ENCODE measurements at places on chromosomes 13 and 19. TPM values are rescaled to one million over a fixed set of nuclear protein-coding genes. Genes with fewer than 3 reads are reported as not detected.
A peak's percentile ranks its signal among the peaks of the same experiment; 100 is the strongest.

- H3K27ac ChIP-seq = no peak overlapping the region
- no peaks in the 10 kb centered on the region for H3K36me3 ChIP-seq
- no peak for DNase-seq
- H3K27me3 ChIP-seq = no peaks in the 10 kb centered on the region
- H3K4me1 ChIP-seq = no peaks in the 10 kb centered on the region
Observed at GRCh38 chr19:12864721-12865715, 16.2 kb downstream of the DNASE2 start.

DNA sequence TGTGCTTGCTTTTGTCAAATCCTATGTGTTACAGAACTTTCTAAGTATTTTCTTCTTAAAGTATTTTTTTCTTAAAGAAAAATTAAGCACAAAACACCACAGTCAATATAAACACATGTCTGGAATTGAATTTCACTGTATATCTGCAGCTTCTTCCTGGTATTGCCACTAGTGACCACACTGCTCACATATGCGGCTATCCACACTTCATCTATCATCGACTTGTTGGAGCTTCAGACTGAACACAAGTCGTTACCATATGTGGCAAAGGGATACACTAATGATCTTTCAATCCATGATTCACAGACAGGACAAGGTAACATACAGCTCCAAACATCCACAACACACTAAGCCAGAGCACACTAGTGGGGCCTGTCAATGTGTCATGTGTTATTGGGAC, 498.4 kb upstream of the ARGLU1 start:
- no peaks in the 10 kb centered on the region for H3K36me3 ChIP-seq
- H3K27me3 ChIP-seq = no peaks in the 10 kb centered on the region
- DNase-seq = no peak
- H3K4me1 ChIP-seq = no peaks in the 10 kb centered on the region

GRCh38 chr13:114025714-114026431, 52.0 kb upstream of the C13orf46 start:
- H3K4me1 ChIP-seq = peaks cover 14% of the 10 kb centered on the region
- peak overlapping the region; percentile 57 for H3K27ac ChIP-seq
- H3K36me3 ChIP-seq = no peaks in the 10 kb centered on the region
- no peaks in the 10 kb centered on the region for H3K27me3 ChIP-seq
- H3K4me3 ChIP-seq = no peak overlapping the region

DNA sequence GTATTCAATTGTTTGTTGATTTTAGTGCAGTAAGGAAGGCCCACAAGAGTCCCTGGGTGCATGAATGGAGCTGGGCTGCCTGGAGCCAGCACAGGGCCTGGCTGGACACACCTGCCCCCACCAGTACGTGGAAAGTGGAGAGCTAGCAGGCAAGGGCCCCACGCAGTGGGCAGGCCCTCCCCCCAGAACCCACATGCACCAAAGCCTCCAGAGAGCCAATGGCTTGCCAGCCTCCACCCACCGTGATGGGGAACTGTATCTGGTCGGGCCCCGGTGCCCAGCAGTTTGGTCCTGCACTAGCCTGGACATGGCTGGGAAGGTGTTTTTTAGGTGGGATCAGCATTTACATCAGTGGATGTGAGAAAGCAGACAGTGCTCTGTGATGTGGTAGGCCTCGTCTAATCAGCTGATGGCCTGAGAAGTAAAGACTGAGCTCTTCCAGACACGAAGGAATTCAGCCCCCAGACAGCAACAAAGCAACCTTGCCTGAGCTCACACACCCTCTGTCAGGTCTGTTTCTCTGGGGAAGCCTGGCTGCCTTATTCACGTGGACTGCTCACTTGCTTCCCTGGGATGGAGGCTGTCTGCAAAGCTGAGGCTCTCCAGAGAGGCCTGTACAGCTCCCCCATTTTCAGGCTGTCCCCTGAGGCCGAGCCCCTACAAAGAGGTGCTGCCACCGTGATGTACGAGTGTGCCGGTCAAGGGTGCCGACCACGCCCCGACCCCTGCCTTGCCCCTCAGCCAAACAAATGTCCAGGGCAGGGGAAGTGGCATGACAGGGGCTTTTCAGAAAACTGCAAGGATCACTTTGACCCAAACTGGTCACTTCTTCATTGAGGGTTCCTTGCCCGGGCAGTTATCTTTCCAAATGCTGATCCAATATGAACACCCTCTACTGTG, 27.5 kb downstream of the RAB20 start:
- peaks cover 6% of the 10 kb centered on the region for H3K4me1 ChIP-seq
- no peak for DNase-seq
- H3K27ac ChIP-seq = no peak overlapping the region
- no peak overlapping the region for H3K4me3 ChIP-seq
- H3K36me3 ChIP-seq = peaks cover 4% of the 10 kb centered on the region

DNA sequence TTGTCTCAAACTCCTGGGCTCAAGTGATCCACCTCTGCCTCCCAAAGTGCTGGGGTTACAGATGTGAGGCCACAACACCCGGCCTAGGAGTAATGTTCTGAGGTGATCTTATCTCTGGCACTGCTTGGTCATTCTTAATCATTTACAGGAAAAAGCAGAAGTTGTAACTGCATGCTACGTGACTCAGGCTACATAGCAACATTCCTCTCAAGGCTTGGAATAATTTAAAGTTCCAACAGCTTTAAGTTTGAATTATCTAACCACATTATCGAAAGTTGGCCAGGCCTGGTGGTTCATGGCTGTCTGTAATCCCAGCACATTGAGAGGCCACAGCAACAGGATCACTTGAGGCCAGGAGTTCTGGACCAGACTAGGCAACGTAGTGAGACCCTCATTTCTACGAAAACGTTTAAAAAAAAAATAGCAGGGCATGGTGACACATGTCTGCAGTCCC, 3.9 kb upstream of the B9D2 start:
- no peaks in the 10 kb centered on the region for H3K36me3 ChIP-seq
- no peaks in the 10 kb centered on the region for H3K27me3 ChIP-seq
- DNase-seq = no peak
- H3K27ac ChIP-seq = peak overlapping the region; percentile 90

GRCh38 chr19:21483589-21484170, 21.7 kb upstream of the ZNF429 start:
- no peaks in the 10 kb centered on the region for H3K4me1 ChIP-seq
- H3K4me3 ChIP-seq = no peak overlapping the region

DNA sequence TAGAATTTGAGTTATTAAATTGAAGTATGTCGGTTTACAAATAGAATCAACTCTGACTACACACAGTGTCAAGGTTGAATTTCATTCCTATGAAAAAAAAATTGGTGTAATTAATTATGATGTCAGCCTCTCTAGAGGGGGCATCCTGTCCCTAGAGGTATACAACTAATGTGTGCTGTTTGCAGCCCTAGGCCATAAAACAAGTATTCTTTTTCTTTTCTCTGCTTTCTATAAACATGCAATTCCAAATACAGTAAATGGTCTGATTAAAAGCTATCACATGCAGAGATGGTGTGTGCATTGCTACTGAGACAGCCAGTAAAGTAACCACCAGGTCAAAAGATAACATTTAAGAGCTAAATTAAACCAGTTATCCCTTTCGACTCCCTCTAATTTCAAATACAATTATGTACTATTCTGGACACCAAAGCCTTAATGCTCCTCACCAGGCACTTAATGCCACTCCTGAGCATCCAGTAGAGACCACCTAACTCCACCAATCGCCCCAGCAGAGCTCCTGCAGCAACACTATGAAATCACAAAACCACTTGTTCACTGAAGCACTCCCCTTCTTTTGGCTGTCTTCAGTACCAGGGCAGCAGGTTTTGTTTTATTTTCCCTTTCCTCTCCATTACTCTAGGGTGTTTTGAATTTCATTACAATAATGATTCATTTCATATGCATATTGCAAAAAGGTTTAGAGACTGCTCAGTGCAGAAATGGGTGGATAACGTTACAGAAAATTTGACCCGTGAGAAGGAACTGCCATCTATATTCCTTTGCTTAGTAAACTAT, 426.9 kb downstream of the PCDH9 start:
- H3K27me3 ChIP-seq = no peaks in the 10 kb centered on the region
- no peaks in the 10 kb centered on the region for H3K4me1 ChIP-seq
- no peak overlapping the region for H3K27ac ChIP-seq
- no peak for DNase-seq
- no peak overlapping the region for H3K4me3 ChIP-seq

GRCh38 chr19:39942366-39942730, 7.9 kb upstream of the FCGBP start:
- no peak overlapping the region for H3K27ac ChIP-seq
- H3K4me1 ChIP-seq = no peaks in the 10 kb centered on the region
- no peak overlapping the region for H3K4me3 ChIP-seq
- H3K27me3 ChIP-seq = peaks cover 91% of the 10 kb centered on the region
- H3K36me3 ChIP-seq = no peaks in the 10 kb centered on the region

DNA sequence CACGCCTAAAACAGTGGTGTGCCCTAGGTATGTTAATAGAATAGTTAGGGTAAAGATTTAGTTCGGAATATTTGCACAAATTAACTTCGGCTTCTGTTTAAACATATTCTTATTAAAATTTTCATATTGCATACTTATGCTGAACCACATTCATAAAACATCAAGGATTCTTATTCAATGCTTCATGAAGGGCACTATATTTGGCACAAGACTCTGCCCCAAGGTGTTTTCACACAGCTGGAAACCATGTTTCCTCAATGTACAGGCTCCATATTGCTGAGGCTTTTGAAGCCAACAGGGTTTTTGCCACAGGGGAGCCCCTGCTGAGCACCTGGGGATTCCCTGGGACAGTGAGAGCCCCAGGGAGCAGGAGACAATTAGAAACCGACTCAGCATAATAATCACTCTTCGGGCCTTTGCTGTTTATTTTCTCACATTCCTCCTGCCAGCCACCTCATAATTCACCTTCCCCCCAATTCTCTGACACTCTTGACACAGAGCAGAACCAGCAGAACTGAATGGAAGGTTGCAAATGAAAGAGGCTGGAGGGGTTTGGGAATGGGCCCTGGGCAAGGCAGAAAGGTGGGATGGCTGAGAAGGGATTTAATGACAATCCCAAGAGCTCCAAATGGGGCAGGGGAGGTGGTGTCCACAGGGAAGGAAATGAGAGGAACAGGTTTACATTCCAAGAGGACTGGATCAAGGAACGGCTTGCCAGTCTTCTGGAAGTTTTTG, 72.3 kb upstream of the POMP start:
- no peak for DNase-seq
- peaks cover 30% of the 10 kb centered on the region for H3K4me1 ChIP-seq
- no peak overlapping the region for H3K27ac ChIP-seq
- no peaks in the 10 kb centered on the region for H3K36me3 ChIP-seq
- no peaks in the 10 kb centered on the region for H3K27me3 ChIP-seq
- H3K4me3 ChIP-seq = no peak overlapping the region

The CDX2 gene
- not detected for total RNA-seq

The BSPH1 gene
- not detected for total RNA-seq
